Activated CD4-positive, alpha-beta T cell treated with anti-CD3 and anti-CD28 coated beads for 48 hours (primary cell): ENCODE measurements at places on chromosomes 13 and 19.

DNA sequence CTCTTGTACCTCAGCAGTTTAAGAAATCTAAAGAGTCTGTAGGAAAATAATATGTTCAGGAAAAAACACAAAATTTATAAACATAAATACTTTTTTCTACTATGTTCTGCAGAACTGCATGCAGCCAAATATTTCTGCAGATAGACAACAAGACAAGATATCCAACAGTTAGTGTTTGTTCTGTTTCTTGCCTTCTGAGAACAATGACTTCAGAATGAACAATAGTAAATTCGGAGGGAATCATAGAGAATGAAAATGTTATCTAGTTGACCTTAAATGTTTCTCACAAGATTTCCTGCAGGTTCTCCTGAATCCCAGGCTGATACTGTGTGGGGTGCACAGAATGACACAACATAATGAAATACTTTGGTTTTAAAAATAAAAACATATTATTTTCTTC, 180.4 kb downstream of the PCDH9 start:
- DNase-seq: no peak

DNA sequence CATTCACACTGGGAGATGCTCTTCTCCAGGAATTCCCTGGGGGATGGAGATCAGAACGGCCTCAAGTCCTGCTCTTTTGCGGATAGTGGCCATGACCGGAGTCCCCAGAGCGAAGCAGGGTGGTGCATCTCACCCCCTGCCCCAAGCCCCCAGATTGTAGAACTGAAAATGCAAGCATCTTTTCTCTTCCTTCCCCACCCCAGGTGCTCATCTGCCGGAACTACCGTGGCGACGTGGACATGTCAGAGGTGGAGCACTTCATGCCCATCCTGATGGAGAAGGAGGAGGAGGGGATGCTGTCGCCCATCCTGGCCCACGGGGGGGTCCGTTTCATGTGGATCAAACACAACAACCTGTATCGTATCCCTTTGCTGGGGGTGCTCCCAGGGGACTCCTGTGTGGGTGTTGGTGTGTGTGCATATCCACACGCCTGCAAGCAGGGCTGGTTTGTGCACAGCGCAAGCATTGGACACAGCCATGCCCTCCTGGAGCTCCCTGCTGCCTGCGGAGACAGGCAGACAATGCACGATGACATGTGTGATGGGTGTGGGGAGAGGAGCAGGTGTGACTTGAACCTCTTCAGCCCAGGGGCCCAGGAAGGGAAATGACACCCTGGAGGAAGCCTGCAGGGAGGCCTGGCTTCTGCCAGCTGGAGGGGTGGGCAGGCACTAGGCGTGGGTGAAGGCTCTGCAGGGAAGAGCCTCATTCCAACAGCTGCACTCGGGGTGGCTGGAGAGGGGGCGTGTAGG, 5.7 kb downstream of the AP1M1 start:
- no peak for DNase-seq

DNA sequence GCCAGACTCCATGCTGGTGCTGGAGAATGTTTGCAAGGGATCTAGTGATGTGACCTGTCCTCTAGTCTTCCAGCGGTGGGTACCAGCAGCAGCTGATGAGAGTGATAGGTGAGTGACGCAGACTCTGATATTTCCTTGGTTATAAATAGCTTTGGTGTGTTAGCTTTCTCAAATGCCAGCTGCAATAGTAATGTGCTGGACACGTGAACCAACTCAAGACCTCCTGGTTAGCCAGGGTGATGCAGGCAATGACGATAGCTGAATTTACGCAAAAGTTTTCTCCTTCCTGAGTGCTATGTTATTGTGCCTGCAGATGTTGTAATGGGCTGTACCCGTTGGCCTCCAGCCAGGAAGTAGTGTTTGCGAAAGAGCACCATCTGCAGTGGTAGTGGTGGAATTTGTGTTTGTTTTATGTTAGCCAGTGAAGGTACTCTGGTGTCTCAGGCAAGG, 129.5 kb downstream of the CYSLTR2 start:
- DNase-seq: no peak

DNA sequence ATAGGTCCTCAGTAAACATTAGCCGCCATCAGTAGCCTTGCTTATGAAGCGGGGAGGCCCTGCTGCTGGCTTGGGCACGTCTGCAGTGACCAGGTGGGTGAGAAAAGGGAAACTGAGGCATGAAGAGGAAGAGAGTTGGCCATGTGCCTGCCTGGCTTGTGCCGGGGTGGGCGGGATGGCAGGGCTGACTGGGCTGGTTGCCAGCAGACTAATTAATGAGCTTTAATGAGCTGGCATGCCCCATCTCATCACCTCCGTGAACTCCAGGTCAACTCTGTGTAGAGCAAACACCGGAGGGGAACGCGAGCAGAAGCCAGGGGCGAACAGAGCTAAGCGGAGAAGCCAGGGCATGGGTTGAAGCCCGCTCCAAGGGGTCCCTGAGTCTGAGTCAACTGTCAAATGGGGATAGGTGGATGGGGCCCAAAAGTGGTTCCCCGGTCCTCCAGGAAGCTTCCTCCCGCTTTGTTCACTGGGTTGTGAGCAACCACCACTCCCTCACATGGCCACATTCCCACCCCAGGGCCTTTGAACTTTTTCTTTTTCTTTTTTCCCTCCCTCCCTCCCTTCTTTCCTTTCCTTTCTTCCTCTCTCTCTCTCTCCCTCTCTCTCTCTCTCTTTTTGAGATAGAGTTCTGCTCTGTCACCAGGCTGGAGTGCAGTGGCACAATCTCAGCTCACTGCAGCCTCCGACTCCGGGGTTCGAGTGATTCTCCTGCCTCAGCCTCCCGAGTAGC, 8.7 kb downstream of the NR2F6 start:
- DNase-seq: no peak

- no peak for DNase-seq
Measured at GRCh38 chr13:111604097-111604496, 283.7 kb downstream of the TEX29 start.

- no peak for DNase-seq
Measured at GRCh38 chr13:81872581-81872980, 1531.7 kb upstream of the SPRY2 start.

DNA sequence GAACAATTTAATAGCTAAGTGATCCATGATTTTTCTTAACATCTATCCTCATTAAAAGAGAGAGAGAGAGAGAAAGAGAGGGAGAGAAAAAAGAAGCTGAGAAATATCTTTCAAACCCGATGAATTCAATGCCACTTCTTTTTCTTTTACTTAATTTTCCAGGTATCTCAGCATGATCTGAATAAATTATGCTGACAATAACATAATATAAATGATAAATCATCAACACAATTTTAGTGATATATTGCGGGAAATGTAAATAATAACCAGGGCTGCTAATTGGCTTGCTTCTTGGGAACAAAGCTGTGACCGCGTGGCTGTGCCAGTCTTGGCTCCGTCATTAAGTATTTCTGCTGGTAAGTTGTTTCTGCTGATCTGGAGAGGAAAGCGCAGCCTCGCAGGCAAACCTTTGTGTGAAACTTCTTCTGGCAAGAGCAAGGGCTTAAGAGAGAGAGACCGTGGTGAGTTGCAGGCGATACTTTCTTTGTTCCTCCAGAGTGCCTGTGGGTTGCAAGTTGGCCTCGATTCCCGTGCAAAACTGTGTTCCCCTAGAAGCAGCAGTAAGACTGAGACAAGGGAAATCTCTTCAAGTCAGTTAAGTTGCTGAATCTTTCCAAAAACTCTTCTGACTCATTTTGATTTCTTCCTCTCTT, 489.1 kb upstream of the TSHZ3 start:
- DNase-seq: no peak

GRCh38 chr13:106772006-106772601, 204.2 kb upstream of the ARGLU1 start:
- DNase-seq: no peak

DNA sequence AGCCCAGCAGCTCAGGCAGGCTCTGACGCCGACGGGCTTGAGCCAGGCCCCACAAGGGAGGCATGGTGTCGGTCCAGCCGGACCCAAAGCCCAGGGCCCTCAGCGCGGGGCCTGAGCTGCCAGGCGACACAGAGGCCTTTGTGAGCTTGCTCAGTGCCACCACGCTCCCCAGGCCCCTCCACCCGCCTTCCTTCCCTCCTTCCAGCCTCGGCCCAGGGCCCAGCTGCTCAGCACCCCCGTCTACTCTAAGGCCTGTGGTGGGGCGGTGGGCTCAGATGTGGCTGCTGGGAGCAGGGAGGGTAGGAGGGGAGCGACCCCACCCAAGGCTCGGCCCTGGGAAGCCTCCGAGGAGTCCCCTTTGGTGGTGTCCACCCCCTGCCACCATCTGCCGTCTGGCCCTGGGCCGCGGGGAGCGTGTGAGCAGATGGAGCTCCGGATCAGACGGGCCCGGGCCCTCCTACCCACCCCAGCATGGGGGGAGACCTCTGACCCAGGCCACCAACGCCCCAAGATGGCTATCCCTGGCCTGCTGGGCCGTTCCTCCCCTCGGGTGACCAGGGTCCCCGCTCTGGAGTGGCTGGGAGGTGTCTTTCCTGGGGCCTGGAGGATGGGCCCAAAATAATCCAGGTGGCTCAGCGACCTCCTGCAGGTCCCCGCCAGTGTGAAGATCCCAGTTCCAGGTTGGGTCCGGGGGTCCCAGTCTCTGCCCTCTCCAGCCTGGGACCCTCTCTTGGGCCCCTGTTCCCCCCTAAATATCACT, 7.8 kb downstream of the ZBTB7A start:
- DNase-seq: no peak

GRCh38 chr13:77696006-77696878, 1.2 kb upstream of the SLAIN1 start:
- no peak for DNase-seq

GRCh38 chr19:19529783-19530422, 1.2 kb downstream of the YJEFN3 start:
- DNase-seq: no peak

DNA sequence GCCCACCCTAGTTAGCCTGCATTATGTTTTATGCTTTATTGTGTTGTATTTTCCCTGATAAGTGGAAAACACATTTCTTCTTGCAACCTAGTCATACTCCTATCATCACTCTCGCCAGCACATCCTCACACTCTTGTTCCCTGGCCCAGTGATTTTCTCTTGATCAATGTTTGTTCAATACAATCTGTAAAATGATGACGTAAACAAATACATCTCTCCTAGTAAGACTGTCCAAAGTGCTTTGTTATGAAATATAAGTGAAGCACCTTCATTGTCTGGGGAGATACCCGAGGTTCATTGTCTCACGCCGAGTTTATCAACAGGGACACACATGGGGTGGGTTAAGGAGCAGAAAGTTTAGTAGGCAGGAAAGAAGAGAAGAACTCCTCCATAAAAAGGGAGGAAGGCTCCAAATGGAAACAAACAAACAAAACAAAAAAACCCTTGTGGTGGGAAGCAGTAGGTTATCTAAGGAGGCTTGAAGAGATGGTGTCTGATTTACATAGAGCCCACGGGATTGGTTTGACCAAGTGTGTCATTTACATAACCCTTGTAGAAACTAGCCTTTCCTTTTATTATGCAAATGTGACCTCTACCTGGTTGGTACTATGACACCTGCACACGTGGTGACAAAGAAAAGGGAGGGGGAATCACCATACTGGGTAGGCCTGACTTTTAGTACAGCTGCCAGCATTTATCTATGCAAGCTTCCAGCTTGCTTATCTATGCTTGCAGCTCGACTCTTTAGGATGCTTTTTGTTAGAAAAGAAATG, 1317.9 kb upstream of the SPRY2 start:
- DNase-seq: no peak

DNA sequence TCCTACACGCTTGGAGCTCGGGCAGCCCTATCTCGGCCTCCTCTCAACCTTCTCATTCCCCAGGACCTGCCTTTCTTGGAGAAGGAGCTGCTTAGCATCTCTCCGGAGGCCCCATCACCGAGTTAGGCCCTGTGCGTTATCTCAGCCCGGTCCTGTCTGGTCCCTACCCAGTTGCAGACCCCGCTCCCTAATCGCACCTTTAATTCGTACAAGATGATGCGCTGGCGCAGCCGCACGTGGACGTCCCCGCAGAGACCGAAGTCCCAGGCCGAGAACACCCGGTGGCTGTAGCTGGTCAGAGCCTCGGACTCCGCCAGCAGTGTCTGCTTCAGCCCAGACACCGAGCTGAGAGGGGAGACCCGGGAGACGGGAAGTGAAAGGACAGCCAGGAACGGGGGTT, 5.7 kb upstream of the LENG1 start:
- no peak for DNase-seq

DNA sequence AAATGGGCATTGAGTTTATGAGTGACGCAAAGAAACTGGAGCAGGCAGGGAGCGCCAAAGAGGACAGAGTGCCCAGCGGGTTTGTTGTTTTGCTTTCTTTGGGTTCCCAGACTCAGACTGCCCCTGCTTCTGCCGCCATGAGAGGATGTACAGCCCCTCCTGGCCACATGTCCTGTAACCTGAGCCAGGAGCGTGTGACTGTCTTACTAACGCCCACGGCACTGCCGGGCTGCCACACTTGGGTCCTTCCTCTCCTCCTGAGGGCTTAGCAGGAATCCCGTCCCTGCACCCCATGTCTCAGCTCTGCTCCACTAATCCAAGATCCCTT, 80.5 kb downstream of the GPR12 start:
- no peak for DNase-seq

- no peak for DNase-seq
Measured at GRCh38 chr13:93254775-93255174, 28.2 kb downstream of the GPC6 start.

GRCh38 chr19:46624958-46625661, at the start of gene PTGIR:
Gene PTGIR (minus strand): TSS chr19:46625089. CDS start chr19:46624225, 864 bp downstream.
- DNase-seq: peak; percentile 66

GRCh38 chr19:49017666-49018351, 918 bp upstream of the LHB start:
- DNase-seq: peak; percentile 75

- DNase-seq: no peak
Measured at GRCh38 chr13:30157616-30157993, 149.7 kb downstream of the KATNAL1 start.

DNA sequence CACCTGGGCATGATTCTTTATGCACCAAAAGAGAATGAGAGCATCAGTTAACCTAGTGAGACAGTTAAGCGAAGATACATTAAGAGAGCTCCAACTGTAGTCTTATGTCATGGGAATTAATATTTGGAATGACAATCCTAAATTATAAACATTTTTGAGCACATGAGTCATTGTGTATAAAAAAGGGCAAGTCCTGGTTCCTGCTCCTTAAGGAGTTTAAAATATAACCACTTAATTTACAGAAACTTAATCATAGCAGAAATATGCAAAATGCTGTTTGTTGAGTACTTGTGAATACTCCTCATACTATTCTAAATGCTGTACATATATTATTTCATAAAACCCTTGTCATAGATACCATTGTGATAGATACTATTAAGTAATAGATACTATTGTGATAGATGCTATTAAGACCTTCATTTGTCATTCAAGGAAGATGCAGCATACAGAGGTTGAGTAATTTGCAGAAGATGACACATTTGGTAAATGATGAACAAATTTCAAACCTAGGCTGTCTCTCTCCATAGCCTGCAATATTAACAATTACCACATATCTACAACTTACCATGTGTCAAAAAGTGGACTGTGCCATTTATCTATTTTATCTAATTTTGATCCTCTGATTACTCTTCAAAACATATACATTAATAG, 301.0 kb downstream of the TBC1D4 start:
- no peak for DNase-seq

GRCh38 chr13:109385242-109385560, 401.2 kb downstream of the IRS2 start:
- DNase-seq: no peak
